WTC11 (cell line): ENCODE measurements at places on chromosomes 2 and 18.

DNA sequence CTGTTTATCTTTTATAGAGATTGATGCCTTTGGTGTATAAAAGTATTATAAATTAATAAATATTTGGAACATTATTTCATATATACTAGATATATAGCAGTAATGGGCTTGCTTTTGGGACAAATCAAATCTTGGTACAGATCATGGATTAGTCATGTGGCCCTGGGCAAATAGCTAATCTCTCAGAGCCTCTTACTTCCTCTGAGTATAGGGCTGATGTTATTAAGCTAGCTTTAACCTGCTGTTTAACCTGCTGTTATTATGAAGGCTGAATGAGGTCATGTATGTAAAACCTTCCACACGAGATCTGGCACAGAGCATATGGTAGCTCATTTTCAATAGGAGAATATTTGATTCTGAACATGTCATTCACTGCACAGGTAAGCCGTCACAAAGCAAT, 5.7 kb downstream of the ITGB6 start:
- DNase-seq: no peak

- DNase-seq: no peak
These were observed 93.1 kb downstream of the MBP start for GRCh38 chr18:77039196-77040130.

GRCh38 chr18:68234676-68235075, 480.2 kb downstream of the TMX3 start:
- no peak for DNase-seq

GRCh38 chr2:128600581-128601297, 282.1 kb upstream of the HS6ST1 start:
- DNase-seq: no peak

GRCh38 chr2:88329815-88330603, 122.5 kb downstream of the FOXI3 start:
- DNase-seq: peak; percentile 46

DNA sequence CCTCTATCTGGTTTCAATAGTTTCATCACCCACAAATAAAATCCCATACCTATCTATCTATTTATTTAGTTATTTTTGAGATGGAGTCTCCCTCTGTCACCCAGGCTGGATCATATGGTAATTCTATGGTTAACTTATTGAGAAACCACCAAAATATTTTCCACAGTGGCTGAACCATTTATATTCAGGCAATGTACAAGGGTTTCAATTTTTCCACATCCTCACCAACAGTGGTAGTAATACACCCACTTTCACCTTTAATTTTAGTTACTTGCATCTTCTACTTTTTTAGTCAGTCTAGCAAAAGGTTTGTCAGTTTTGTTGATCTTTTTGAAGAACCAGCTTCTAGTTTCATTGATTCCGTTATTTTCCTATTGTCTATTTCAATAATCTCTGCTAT, 46.1 kb upstream of the PHLPP1 start:
- no peak for DNase-seq

DNA sequence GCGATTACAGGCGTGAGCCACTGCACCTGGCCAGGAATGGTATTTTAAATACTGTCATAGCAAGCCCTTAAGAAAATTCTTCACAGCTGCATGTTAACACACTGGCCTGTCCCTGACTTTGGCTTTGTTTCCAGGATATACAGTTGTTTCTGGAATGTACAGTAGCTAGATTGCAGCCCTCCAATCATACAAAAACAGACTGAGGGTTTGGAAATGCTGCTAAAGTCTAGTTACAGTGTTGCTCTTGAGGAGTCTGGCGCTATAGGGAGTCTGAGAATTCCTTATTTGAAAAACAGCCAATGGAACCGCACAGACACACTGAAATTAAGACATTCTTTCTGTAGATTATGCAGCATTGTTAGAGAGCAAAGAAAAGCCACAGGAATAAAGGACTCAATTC, 37.7 kb downstream of the STON1 start:
- DNase-seq: no peak

DNA sequence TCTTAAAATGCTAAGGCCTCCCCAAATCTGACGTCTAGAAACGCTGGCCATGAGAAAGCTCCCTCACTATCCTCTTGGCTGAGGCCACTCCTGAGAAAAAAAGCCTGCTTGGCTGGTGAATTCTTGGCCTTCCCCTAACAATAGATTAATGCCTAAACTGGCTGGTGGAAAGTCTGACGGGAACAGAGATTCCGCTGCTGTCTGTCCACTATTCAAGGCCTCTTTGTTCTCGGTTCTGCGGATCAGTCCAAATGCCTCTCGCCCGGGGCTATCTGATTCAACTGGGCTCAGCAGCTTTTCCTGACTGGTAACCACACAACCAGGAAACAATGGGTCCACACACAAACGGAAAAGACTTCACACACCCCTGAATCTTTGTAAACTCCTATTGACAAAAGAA, 27.2 kb downstream of the PXDN start:
- DNase-seq: no peak

- no peak for DNase-seq
These were observed 140.9 kb upstream of the CYP1B1 start for GRCh38 chr2:38216886-38217285.

- no peak for DNase-seq
These were observed 779.5 kb upstream of the LRRTM1 start for GRCh38 chr2:81084101-81084500.

GRCh38 chr2:25790074-25790790, 88.1 kb downstream of the ASXL2 start:
- no peak for DNase-seq

GRCh38 chr2:150571121-150571520, 83.7 kb upstream of the RND3 start:
- DNase-seq: no peak

DNA sequence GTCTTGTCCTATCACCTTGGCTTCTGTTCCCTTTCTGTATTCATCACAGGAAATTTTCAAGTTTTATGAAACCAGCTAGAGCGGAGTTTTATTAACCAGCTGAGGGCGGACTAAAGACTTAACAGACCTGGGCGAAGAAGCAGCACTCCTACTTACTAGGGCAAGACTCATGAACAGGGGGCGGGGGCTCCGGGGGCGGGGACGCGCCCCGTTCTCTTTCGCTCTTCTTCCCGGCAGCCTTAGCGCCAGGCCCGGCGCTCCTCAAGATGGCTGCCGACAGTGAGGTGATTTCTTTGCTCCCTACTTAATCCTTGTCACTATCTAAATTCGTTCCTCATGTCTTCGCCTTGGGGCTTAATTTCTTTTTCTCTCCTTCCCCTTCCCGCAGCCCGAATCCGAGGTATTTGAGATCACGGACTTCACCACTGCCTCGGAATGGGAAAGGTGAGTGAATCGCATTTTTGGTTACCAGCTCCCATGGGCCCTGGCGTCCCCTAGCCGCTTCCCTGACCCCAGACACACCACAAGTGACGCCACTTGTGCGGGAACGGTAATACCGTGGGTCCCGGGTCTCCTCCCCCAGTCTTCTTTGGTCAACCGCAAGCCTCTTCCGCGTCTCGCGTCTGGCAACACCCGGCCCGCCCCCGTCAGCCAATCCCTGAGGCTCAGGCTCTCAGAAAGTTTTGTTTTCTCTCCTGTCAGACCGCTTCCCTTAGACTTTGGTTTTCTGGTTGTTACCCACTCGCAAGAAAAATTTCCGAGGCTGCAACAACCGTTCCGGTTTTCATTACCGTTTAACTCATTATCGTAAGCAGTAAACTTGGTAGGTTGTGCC, at the start of gene RAB3GAP1:
TSS of gene RAB3GAP1 (plus strand) at position 251 of the 835 bp plus-strand sequence. CDS start at position 267, 16 bp downstream.
- peak; percentile 62 for DNase-seq

DNA sequence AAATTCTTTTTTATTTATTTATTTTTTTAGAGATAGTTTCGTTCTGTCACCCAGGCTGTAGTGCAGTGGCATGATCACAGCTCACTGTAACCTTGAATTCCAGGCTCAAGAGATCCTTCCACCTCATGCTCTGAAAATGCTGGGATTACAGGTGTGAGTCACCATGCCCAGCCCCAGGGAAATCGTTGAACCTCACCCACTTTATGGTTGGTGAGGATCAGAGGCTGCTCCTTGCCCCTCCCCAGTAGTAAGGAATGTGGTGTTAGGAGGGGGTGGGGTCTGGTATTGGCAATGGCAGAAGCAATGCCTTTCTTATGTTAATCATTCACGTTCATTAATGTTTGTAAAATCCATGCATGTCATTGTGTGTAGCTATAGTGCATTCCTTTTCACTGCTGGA, 161.9 kb downstream of the SUCLG1 start:
- DNase-seq: peak; percentile 24

GRCh38 chr2:46510598-46511177, 31.3 kb downstream of the TMEM247 start:
- no peak for DNase-seq

- no peak for DNase-seq
These were observed 57.1 kb upstream of the ITGB6 start for GRCh38 chr2:160257041-160257742.

DNA sequence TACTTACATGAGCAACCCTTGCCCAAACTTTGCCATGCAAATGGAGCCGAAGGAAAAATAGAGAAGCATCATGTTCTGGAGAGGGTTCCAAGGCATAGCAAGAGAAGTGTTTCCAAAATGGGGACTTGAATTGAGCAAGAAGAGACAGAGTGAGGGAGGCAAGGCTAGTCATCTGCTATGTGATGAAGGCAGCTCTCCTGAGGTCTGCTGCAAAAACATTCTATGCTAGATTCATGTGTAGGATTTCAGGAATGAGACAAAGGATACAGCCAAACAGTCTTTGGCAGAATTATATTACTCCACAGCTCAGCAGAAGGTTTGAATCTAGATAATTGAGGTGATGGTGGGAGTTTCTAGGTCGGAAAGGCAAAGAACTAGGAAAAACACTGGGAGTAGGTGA, 24.1 kb upstream of the MRPL19 start:
- no peak for DNase-seq

DNA sequence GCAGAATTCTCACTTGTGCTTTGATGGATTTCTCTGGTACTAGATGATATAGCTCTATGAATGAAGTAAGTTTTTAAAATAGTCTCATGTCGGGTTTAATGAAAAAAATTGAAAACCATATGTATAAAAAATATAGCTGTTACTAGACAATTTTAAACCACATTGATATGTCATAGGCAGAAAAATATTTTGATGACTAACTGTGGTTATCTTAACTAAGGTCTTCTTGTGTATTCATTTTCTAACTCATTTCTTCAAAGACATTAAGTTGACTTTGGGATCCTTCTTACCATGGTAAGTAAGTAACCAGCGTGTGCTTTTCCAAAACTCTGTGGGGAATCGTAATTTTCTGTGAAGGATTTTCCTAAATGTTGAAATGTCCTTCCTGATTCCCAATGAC, 160.9 kb upstream of the COL3A1 start:
- DNase-seq: no peak

DNA sequence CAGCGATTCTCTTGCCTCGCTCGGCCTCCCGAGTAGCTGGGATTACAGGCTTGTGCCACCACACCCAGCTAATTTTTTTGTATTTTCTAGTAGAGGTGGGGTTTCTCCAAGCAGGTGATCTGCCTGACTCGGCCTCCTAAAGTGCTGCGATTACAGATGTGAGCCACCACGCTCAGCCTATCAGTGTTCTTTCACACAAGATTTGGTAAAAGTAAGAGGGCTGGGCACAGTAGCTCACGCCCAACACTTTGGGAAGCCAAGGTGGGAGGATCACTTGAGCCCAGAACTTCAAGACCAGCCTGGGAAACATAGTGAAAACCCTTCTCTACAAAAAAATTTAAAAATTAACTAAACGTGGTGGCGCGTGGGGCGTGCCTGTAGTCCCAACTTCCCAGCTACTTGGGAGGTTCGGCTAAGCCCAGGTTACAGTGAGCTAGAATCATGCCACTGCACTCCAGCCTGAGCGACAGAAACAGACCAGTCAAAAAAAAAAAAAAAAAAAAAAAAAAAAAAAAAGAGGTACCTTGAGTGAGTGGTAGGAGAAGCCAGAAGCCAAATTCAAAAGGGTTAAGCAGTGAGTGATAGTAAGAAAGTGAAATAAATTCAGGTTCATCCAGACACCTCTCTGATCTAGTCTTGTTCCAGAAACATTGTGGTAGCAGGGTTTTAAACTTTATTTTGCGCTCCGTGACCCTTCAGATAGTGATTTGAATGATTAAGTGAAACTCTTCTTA, 981 bp downstream of the MRPL53 start:
- DNase-seq: no peak

DNA sequence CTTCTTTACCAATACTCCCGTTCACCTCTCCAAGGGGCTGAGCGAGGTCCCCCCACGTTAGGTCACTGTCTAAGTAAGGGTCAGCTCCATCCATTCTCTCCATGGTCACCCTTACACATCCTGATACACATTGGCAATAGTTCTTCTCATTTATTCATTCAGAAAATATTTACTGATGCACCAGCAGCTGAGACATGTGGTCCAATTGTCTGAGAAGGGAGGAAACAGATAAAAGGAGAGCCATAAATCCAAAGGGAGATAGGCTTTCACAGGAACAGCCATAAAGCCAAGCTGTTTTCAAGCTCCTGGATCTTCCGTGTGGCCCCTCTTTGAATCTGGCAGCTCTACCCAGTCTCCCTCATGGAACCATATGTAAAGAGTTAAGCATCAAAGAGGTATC, 121.2 kb downstream of the TXNL1 start:
- DNase-seq: no peak

DNA sequence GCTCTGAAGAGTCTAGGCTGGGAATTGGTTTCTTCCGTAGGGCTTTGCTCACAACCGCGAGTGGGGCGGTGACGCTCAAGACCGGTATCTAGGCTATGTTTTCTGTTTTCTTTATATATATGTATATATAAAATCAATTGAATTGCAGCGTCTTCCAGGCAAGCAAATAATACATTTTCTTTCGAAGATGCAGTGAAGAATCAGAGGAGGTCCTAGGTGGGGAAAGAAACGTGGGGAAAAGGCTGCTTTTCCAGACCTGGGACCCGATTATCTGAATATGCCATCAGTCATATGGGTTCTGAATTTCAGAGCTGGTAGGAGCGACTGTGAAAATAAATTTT, 714 bp upstream of the SCN9A start:
- no peak for DNase-seq

- DNase-seq: no peak
These were observed 306.5 kb upstream of the NRP2 start for GRCh38 chr2:205375461-205376448.

DNA sequence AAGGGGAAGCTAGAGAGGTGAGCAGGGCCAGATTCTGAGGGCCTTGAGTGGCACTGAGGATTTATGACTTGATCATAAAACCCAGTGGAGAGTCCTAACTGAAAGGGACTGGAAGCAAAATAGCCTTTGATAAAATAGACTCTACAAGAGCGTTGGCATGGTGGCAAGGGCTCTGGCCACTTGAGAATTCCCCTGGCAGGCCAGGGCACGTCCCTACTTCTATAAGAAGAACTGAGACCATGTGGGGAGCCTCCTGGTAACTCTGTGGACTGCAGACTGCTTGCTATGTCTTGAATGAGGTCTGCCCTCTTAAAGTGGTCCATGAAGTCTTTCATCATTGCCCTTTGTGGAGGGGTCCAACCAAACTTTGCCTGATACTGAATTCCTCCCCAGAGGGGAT, 324.8 kb downstream of the ALK start:
- DNase-seq: no peak

GRCh38 chr18:9404565-9405060, 70.0 kb downstream of the TWSG1 start:
- DNase-seq: no peak

DNA sequence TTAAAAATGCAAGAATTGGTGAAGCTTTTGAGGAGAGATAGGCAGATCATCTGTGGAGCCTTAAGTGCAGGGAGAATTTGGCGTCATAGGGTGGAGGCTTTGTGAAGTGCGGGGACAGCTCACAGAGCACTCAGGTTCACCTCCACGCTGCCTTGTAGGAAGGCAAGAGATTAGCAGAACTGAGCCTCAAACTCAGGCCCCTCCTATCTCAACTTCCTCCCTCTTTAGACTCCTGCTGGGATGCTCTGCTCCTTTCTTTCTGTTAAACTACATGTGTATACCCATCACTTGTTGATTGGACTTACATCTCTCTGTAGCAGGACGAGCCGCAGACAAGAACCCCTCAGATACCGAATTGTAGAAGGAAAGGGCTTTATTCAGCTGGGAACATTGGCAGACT, 422.2 kb downstream of the SETBP1 start:
- DNase-seq: no peak
